NCI-H1436 treated with DMSO at 0.1 percent for 48 hours (cell line): ENCODE measurements at places on chromosomes 2 and 18.

DNA sequence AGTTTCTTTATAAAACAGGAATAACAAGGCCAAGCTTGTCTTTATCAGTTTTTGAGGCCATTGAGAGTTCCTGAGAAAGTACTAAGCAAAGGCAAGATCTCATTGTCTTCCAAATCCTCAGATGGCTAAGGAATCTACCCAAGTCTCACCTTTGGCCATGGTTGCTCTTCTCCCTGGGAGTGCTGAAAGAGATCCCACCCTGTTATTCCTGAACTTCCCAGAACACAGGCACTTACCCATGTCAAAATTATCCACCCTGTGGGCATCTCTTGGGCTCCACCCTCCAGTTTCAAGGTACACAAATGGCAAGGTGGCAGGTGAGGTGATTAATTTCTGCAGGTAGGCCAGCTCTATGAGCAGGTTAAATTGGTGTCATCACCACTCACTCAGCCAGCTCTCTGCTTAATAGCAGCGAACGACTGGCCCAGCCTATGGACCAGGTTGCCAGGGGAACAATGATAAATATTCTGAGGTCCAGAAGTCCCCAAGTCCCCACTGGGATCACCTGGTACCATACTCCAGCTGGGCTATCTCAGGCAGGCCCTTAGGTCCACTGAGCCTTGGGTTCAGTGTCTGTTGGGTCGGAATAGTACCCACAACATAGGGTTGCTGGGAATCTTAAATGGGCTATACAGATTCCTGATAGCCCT is 2.3 kb upstream of the SPRED2 start:
- DNase-seq, result no peak

DNA sequence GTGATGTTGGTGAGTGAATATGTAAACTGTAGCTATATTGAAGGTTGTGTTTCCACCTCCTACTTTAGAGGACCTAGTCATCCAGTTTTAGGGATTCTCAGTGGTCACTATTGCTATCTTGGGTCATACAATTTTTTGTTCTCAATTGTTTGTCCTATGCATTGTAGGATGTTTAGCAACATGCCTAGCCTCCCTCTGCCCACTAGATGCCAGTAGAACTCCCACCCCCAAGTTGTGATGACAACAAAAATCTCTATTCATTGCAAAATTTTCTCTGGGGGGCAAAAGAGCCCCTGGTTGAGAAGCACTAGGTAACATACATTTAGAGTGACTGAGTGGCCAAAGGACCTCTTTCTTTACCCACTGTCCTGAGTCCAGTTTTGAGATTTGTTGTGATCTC is 87.3 kb downstream of the LRRTM4 start:
- DNase-seq, result no peak

GRCh38 chr2:148560496-148560895 is 84.1 kb upstream of the EPC2 start:
- DNase-seq, result no peak

DNA sequence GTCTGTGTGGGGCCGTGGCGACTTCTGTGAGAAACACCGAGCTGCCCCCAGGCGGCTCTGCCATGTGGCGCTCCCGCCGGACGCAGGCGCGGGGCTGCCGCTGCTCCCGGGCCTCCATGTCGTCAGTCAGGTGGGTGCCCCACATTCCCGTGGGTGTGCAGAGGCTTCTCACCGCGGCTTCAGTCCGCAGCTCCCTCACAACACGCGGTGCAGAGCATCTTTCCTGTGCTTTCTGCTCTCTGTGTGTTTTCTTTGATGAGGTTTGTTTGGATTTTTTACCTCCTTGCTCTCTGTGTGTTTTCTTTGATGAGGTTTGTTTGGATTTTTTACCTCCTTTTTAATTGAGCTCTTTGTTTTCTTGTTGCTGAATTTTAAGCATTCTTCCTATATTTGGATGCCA is 13.0 kb downstream of the AQP12A start:
- no peak for DNase-seq

DNA sequence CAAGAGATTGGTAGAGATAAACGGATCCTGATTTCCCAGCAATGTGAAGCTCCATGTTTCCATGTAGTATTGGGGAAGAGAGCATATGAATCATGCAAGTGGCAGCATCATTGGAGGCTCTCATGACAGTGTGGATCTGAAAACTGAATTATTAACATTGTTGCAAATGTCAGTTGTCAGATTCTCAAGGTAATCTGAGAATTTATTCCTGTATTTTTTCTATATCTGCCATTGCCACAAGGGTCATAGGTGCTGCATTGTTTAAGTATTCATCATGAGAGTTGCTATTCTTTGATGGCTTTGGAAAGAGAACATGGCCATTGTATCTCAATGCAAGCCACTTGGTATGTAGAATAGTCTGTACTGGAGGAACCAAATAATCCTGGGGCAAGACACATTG is 1217.0 kb upstream of the ZEB2 start:
- no peak for DNase-seq

DNA sequence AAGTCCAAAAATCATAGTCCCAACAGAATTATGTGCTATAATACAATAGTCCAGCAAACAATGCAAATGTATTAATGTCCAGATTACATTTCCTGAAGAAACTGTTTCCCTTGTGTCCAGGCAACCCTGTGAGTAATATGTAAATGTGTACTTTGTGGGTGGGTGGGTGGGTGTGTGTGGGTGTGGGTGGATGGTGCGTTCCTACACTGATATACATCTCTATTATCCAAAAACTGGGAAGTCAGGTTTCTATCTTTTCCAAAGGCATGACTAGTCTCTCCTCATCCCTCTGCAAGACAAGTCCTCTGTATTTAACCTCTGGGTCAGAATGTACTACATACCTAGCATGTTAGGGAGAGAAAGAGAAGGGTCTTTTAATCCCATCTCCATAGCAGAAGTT is 71.6 kb downstream of the LNPK start:
- DNase-seq, result no peak

GRCh38 chr2:218010140-218010983 is 7.6 kb upstream of the TNS1 start:
- no peak for DNase-seq

DNA sequence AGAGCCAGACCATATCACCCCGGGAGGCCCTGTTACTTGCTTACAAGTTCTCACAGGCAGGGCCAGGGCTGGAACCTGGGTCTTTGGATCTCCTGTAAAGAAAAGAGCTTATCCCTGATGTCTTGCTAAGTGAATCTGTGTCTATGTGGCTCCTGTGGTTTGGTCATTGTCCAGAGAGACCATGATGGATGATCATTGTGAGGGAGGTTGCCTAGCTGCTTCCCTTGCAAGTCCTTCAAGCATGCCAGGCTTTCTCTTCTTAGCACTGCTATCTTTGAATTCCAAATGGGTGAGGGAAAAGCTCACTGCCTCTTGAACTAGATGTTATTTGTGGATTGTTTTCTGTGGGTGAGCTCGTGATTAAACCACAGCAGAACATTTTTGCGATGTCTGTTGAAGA is 151.6 kb downstream of the FSHR start:
- DNase-seq, result no peak

DNA sequence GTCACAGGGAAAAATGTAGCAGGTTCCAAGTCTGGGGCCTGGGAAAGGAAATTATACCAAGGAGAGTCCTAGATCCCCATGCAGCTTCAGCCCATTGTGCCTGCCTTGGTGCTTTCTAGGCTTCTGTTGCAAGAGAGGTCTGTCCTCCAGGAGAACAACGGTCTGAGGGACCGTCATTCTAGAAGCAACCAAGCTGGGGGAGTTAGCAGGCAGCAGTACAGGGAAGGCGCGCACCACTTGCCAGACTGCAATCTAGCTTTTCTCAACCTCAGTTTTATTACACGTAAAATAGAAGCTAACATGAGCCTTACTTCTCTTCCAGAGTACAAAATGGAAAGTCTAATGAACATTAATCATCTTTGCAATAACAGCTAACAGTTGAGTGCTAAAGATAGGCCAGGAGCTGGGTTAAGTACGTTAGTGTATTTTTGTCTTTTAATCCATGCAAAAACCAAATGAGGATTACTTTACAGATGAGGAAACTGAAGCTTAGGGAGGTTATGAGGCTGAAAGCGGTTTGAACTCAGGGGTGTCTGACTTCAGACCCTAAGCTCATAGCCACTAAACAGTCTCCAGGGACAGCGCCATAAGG is 1.9 kb downstream of the TCF23 start:
- no peak for DNase-seq

DNA sequence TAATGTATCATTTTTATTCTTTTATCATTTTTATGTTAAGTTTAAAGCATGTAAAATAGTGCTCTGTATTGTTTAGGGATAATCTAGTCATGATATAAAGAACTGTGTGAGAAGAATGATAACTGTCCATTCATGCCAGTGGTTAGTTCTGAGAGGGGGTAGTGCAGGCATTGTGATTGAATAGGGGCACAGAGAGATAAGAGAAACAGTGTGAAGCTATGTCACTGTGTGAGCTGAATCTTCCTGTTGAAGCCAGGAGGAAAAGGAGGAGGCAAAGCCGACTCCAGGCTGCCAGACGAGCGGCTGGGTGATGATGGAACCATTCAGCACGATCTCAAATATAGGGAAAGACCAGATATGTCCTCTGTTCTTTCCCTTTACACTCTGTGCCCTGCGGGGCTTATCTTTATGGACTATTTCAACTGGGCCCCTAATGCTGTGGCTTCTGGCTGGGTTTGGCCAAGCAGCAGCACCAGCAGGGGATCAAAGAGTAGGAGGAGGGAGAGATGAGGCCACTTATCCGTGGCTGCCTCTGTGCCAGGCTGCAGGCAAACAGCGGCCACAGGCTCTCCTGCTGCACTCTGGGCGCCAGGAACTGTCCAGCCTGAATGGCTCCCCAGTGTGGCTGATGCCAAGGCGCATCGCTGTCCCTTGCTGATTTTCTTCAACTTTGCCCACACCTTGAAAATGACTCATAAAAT is 128.0 kb downstream of the SPP2 start:
- no peak for DNase-seq

DNA sequence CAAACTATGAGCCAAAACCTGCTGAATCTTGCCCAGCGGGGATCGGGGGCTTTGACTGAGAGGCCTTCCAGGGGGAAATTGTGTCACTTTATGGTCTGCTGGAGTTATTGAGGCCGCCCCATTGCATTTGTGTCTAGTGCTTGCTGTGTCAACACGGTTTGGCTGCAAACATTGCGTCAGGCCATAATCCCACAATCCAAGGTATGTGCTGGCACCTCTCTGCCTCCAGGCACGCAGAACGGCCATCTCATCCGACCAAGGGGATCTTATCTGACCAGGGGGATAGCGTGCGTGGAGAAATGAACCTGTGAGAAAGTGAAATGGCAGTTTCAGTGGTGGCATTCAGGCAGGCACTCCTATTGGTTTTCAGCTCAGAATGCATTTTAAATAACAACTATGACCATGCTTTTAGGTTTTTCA is 18.1 kb upstream of the LYPD6B start:
- no peak for DNase-seq

DNA sequence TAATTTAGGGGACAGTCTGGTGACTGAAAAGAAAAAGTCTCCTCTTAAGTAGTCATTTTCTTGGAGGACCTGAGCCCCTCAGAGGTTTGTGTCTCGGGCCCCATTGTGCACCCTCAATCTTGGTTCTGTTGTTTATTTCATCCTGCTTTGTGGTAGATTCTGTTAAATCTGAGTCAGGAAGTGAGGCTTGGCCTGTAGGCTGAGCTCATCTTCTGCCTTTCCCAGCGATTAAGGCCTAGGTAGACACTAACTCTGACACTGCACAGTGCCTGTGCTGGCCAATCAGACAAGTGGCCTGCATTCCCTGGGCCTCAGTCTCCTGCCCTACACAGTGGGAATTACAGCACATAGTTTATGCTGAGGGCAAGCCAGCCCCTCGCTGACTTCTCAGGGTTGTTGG is 80.2 kb downstream of the CTIF start:
- no peak for DNase-seq

DNA sequence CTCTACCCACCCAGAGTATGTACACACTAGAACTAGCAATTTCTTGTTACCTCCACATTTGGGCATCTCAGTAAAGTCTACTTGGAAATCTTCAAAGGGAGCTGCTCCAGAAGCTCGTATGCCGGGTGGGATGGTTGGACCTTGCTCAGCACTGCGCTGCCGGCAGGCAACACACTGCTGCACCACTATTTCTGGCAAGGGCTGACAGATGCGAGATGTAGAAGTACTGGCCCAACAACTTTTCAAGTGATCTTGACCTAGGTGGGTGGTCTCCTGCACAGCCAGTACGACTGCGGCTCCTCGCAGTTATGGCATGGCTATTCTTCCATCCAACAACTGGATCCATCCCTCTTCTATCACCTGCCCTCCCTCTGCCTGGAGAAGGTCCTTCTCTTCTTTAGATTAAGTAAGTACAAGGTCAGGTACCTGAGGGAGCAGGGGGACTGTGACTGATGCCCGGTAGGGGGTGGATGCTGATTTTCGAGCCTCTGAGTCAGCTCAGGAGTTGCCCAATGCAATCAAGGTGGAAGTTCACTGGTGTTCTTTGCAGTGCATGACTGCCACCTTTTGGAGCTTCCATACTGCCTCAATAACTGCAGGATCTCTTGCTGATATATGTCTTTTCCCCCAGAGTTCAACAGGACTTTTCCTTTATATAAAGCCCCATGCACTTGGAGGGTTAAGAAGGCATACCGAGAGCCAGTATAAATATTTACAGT is 100.4 kb upstream of the SLC1A4 start:
- DNase-seq, result no peak

GRCh38 chr2:68469935-68470334 is 2.5 kb downstream of the APLF start:
- no peak for DNase-seq

DNA sequence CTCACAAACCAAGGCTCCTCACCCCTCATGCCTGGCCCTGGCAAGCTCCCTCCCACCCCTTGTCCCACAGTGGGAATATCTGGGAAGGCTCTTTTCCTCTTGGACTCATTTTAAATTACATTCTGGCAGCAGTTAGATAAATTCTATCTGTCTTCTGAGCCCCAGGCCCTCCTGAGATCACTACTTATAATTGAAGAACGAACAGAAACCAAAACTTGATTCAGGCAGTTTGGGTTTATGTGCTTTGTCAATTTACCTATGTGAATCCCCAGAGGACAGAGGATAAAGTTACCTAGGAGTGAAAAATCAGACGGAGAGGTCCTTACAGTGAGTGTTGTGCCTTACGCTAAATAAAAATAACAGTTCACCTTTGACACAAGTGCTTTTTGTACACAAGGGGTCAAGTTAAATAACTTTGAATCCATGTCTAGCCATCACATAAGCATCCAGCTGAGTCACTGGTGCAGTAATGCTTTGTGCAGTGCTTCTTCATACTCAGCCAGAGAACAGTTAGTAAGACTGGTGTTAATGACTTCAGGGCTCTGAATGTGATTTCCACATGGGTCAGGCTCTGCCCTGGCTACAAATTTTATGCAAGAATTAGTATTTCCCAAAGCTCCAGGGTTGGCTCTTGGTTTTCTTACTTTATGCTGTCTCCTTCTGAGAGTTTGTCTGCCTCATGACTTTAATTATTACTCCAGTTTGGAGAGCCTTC is 329.3 kb downstream of the INSIG2 start:
- DNase-seq, result no peak
